ENCODE measurements at places on chromosomes 6 and 20.

DNA sequence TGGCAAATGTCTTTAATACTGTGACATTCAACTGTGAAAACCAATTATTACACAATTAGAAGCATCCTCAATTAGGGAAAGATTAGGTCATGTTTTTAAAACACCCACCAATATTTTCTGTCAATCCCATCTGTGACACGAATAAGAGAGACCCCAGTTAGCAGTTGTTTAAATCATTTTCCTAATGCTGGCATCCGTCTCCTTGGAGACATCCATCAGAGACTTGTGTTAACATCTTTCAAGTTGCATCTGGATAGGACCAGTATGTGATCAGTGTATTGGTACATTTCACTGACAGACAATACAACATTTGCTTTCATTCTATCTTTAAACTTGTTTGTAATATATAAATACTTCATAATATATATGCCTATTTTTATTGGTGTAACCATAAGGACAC lies 420.7 kb upstream of the RNF217 start:
- no peak for DNase-seq

GRCh38 chr20:60213126-60213893 lies 255.1 kb downstream of the CDH26 start:
- DNase-seq, result no peak

GRCh38 chr6:11423072-11423471 lies 114.5 kb upstream of the TMEM170B start:
- DNase-seq, result no peak

GRCh38 chr6:50818673-50819072 lies at the start of gene TFAP2B:
TSS of gene TFAP2B (plus strand) at chr6:50818871. CDS start at chr6:50818892, 21 bp downstream.
- DNase-seq, result no peak

- no peak for DNase-seq
These were observed 3.1 kb upstream of the ULBP2 start for GRCh38 chr6:149938571-149939355.
